Left ventricle myocardium inferior (tissue), 1 donor: ENCODE measurements at places on chromosomes 1 and 21.

DNA sequence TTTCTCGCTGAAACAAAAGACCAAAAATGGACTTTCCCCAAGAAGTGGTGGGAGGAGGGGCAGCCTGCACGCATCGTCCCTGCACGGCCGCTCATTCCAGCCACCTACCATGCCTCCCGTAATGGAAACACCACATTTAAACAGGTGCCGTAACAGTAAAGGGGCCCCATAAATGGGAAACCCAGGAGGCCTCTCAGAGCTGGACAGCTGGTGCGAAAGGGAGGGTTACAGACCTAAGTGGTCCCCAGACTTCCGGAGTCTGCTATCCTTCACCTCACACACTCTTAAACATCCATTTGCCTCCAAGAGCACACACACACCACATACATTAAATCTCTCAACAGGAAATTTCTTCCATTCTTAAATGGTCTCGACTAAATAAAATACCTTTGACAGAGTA, 120.7 kb upstream of the SOD1 start:
- DNase-seq: no peak

- DNase-seq: no peak
Measured at GRCh38 chr1:37035796-37036666, 1.7 kb upstream of the GRIK3 start.

DNA sequence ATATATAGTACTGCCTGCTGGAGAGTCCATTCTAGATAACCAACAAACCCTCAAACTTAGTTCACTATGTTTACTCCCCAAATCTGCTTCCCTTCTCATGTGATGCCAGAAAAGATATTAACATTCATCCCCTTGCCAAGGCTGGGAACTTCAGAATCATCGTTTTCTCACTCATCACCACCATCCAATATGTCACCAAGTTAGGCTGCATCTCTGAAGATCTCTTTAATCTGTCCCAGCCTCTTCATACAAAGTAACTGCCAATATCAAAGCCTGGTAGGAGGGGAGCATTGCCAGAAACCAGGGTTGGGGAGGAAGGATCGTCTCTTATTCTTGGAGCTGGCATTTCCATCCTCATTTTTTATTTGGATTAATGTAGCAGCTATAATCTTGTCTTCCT, 71.6 kb downstream of the XCL2 start:
- DNase-seq: no peak

DNA sequence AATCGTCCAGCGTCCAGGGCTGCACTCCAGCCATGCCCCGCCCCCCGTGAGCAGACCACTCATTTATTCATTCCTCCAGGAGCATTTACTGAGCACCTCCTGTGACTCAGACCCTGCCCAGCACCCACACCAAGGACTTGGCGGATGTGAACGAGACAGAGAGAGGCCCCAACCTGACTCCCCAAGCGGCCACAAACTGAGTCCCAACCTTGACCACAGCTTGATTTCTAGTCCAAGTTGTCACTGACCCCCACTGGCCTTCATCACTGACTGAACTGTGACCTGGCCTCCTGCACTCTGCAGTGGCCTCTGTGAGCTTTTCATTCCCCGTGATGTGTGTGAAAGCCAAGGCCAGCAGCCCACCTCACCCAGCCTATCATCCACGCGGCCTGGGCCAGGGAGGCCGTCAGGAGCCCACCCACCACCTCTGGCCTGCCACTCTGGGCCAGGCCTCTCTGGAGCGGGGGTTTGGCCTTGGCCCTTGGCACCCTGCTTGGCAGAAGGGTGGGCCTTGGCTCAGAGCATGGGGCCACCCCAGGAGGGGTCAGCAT, 19.3 kb upstream of the RUNX3 start:
- DNase-seq: no peak

GRCh38 chr1:14519976-14520375, 78.5 kb upstream of the KAZN start:
- DNase-seq: no peak

DNA sequence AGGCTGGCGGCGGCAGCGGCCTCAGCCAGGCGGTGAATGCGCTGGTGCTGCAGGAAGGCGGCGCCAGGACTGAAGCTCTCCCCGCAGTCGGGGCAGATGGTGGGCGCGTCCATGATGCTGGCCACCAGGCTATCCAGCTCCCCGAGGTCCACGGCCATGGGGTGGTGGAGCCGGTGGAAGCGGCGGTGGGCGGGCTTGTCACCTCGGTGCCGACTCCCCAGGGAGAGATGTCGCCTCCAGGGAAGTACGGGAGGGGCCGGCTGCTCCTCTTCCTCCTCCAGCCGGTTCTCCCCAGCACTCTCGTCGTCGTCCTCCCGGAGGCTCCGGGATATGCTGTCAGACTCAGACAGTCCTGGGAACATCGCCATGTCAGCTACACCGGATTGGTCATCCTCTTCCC, 24.4 kb downstream of the ZNF697 start:
- DNase-seq: no peak

DNA sequence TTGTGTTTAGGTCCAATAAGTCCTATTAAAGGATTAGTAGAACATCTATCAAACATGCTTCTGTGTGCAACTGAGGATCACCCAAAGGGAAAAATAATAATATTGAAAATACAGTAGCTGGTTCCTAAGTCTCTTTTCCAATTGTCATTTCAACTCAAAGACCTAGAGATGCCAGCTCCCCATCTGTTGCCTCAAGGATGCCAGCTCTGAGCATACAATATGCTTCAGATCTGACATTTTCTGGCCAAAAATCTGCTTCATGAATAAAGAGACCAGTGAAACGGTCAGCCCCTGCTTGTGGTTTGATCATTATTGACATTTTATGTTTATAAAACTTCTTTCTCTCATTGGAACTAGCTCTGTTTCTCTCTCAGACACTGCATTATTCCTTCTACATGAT, 72.9 kb downstream of the CCDC185 start:
- no peak for DNase-seq
